HT1080 (cell line): ENCODE measurements at places on chromosomes 11 and 22.

GRCh38 chr11:7499081-7499480 lies 13.8 kb downstream of the OLFML1 start:
- no peak for DNase-seq

GRCh38 chr11:132456751-132457328 lies 1075.5 kb downstream of the OPCML start:
- no peak for DNase-seq

- no peak for DNase-seq
These were observed 17.6 kb downstream of the RNF185 start for GRCh38 chr22:31177420-31178162.

DNA sequence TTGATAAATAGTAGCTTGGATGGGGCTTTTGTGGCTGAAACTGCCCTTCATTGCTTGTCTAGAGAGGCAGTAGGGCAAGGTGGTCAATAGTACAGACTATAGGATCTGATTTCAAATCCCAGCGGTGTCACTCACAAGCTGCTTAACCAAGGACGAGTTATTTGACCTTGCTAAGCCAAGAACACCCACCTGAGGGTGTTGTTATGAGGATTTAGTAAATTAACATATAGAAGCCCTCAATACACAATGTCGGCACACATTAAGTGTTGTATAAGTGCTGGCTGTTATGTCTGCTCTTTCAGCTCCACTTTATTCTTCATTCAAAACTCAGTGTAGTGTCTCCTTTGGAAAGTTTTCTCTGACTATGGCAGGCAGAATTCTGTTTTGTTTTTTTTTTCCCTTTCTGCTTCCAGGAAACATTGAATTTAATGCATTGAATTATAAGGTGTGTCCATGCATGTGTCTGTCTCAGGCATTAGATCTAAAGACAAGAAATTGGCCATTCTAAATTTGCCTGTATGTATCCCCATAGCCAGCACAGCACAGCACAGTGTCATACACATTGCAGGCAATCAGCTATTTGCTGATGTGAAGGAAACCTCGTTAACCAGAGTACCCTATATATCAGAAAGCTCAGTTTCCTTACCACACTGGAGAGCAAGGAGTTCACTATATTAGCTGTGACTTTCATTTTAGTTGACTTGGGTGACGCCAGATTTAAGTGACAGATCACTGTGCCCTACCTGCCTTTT lies 212.1 kb downstream of the NELL1 start:
- no peak for DNase-seq

DNA sequence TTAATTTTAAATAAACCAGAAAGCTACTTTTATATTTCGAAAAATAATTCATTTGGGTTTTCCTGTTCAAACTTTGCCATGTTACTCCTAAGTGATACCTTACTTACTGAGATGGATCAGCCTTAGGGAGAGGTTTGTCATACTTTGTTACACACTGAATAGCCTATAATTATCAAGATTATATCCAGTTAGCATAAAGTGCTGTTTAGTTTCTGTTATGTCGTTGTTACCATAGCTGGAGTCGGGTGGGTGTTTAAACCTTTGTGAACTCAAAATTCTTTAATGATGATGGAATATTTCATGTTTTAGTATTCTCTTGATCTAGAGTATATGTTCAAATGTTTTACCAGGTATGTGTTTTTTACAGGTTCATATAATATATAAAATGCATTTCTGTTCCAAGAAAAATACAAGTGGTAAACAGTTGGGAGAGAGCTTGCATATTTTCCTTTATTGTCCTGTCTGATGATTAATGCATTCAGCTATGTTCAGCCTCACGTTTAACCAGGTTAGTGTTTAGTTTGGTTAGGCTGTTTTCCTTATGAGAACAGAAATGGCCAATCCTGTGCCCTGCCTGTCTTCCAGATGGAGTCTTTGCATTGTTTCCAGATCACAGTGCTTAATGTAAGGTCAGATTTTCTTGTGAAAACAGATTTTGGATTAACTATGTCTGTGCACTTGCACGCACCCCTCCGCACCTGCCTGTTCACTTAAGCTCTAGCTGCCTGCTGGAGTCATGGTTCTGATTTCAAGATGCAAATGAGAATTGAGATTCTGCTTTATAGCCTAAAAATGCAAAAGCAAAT lies 105.6 kb downstream of the ATXN10 start:
- peak; percentile 4 for DNase-seq
